ENCODE measurements at places on chromosomes 2 and 18. TPM values are rescaled to one million over a fixed set of nuclear protein-coding genes. Genes with fewer than 3 reads are reported as not detected.

- DNase-seq, result no peak
These were observed 49.9 kb upstream of the SLC14A2 start for GRCh38 chr18:45565280-45565970.

Gene ANKRD29
- 11.7 TPM for total RNA-seq

DNA sequence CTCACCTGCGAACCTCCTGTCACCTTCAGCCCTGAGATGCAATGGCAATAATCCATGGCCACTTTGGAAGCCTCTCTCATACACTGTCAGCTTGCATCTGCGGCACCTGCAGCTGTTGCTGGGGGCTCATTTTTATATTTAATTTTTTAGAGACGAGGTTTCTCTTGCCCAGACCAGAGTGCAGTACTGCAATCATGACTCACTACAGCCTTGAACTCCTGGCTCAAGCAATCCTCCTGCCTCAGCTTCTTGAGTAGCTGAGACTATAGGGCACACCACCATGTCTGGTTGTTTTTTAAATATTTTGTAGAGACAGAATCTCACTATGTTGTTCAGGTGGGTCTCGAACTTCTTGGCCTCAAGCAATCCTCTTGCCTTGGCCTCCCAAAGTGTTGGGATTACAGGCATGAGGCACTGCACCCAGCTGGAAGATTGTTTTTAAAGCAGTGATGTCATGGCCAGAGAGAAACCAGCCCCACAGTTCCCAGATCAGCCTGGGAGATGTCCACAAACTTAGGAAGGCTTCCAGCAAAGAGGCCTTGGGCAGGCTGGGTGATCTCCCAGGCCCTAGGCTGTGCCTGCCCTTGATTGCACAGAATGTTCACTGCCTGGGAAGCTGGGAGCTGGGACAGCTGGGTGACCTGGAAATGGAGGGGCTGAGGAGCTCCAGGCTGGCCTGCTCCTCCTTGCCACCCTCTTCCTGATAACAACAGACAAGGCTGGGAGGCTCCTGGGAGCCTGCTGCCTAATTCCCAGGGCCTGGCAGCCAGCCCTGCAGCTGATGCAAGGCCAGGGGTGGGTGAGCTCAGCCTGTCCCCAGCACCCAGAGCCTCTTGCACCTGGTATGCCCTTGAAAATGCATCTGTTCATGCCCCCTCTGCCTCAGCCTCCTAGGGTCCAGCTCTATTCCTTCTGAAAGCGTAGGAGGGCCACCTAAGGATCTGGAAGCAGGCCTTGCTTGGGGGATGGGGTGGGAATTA, 27.1 kb downstream of the SH2D6 start:
- DNase-seq, result no peak

GRCh38 chr2:127561371-127561770, 25.9 kb downstream of the MYO7B start:
- DNase-seq, result no peak

Gene CARF
- 28.5 TPM for total RNA-seq

DNA sequence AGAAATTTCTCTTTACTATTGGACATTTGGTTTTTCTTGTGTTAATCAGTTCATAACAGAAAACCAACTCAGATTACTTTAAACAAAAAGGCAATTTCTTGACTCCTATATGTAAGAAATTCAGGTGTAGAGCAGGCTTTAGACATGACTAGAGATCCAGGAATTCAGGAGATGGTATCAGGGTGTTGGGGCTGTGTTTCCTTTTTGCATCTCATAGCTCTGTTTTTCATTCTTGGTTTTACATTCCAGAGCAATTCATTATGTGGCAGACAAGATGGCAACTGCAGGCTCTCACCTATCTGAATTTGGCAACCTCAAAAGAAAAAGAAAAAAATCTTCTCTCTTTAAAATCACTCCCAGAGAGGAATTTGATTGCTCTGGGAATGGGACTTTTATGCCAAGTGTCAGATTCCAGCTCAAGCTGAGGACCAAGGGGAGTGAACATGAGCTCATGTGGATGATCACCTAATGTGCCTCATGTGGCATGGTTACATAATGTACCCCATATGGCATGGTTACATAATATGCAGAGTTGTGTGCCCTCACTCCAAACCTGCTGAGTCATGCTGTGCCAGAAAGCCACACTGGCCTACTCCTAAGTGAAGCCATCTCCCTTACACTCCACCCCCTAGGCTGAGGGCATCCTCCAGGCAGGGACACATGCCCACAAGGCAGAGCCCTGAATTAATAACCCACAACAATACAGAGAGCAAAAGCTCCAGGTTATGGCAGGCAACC, 282.7 kb downstream of the MBD2 start:
- DNase-seq, result no peak

- no peak for DNase-seq
These were observed 107.4 kb upstream of the LRRTM4 start for GRCh38 chr2:77629539-77629938.

GRCh38 chr2:238383743-238384380, 42.9 kb upstream of the ASB1 start:
- no peak for DNase-seq

Gene EML6
- 3.9 TPM for total RNA-seq

Gene MERTK
- total RNA-seq, result 17.6 TPM

Gene PTPN2
- 36.9 TPM for total RNA-seq

Gene COLEC12
- 92.7 TPM for total RNA-seq

GRCh38 chr2:230011617-230012016, 57.1 kb downstream of the SLC16A14 start:
- DNase-seq, result no peak

Gene ZNF521
- 58.3 TPM for total RNA-seq

DNA sequence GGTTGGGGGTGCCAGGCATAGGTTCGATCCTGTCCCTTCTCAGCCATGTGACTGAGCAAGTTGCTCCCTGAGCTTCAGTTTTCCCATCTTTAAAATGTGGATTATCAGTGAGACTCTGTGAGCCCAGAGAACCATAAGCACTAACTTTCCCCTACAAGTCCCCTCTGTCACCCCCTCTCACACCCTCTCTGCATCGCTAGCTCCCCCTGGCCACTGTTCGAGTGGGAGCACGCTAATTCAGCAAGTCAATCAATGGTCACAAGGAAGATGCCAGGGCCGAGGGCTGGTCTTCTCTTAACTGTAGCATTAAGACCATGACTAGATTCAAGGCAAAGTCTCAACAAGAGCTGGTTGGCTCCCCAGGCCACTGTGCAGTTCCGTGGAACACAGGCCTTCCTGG, 66.2 kb downstream of the BCL2L11 start:
- no peak for DNase-seq

DNA sequence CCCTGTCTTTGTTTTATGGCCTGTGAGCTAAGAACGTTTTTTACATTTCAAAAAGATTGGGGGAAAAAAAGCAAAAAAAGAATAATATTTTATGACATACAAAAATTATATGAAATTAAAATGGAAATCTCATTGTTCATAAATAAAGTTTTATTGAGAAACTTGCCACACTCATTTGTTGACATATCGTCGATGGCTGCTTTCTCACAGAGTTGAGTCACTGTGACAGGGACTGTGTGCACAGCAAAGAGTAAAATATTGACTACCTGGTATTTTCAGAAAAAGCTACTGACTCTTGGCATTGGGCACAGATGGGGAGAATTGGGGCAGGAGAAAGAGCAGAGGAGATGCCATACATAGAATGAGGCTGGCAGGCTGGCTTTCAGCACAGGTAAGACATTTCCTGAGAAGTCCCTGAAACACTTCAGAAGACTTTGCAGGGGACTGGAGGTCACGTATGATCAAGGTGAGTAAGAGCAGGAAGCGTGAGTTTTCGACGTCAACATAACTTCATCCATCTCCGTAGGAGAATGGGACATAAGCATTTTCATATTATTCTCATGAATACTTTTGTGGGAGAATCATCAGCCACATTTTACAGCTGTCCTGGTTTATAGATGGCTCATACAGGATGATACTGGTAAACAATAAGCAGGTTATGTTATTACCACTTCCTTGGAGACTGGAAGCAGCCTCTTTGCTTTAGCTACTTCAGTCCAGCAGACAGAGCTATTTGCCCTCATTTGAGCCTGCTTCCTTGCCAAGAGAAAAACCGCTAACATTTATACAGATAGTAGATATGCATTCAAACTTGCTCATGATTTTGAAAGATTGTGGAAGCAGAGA, 32.5 kb upstream of the PUM2 start:
- DNase-seq, result no peak

- no peak for DNase-seq
These were observed 210.4 kb downstream of the CDH19 start for GRCh38 chr18:66393463-66393862.

GRCh38 chr2:160367887-160368286, 125.7 kb downstream of the RBMS1 start:
- DNase-seq, result no peak

DNA sequence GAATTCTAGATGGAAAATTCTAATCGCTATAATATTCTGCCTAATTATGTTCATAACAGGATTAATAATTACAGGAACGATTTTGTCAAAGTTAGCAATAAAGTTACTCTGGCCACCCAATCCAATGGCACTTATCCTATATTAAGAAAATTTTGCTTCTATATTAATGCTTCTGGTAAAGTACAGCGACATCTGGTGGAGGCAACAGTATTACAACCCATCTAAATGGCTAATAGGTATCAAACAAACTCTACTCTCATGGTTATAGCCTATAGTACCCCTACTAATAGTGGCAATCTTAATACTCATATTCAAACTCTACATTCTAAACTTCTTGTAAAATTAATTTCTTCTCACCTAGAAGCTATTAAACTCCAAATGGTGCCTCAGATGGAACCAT, 1084.7 kb upstream of the LRRTM1 start:
- no peak for DNase-seq

Gene STPG4
- not detected for total RNA-seq

Measured in urinary bladder (tissue), 4 donors.